ENCODE measurements at places on chromosomes 13 and 19.

GRCh38 chr13:33637978-33638743 lies 179.8 kb upstream of the RFC3 start:
- no peak for DNase-seq

DNA sequence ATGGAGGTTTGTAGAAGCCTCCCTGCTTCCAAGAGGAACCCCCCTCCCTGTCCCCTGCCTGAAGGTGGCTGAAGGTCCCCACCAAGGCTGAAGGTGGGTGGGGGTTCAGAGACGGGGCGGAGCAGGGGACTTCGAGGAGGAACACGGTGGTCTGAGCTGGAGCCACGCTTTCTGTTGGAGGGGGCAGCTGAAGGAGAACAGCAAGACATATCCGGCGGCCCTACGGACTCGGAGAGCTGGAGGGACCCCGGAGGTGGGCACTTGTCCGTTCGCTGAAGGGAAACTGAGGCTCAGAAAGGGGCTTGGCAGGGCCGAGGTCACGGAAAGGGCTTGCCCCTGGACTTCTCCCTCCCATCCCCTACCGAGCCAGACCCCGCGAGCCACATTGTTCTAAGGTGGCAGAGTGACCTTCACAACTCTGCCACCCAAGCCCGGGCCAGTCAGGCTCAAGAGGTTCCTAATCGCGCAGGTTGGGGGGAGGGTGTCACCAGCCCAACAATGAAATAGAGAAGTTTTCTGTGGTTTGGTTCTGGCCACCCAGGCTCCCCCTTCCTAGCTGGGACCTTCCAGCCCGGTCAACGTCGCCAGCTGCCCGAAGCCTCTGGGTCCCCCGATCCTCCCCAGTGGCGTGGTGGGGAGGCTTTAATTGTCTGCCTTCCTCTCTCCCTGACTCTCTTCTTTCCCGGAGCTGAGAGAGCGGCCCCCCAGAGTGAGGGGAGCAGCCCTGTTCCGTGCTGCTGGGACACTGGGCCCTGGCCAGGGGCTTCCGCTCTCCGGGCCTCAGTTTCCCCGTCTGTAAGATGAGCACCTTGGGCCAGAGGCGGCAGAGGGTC lies 15.5 kb upstream of the KCNN1 start:
- no peak for DNase-seq

DNA sequence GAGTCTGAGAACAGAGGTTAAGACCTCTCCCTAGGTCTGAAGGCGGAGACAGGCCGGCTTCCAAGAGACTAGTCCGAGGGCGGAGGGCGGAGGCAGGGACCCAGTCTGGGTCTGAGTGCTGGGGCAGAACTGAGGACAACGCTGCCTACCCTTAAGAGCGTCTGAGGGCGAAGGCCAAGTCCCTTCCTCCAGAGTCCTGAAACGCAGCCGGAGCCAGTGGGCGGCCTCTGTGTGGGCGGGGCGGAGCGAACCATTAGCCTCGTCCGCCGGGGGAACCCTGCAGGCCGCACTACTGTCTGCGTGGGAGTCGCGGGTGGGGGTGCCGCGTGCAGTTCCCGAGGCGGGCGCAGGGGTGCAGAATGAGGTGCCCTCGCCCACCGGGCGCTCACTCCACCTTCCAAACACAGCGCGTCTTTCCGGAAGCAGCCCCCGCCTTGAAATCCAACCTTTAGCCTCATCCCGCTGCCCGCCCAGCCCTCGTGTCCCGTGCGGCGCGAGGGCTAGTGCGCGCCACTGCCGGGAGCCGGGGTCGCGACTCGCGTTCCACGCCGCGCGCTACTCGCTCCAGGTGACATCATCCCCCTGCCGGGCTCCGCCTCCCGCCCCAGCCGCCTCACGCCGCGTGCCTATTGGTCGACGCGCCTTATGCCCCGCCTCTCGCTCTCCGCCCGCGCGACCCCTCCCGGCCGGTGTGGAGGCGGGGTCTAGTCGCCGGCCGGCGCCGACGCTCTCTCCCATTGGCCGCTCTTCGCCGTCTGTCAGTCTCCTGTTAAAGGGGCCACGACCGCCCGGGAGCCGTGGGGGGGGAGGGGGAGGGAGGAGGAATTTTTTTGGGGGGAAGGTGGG lies at the start of gene C19orf73:
Gene C19orf73 (minus strand): TSS at position 579 of the 846 bp plus-strand sequence. CDS start 121 bp downstream, at position 458.
- peak; percentile 88 for DNase-seq

DNA sequence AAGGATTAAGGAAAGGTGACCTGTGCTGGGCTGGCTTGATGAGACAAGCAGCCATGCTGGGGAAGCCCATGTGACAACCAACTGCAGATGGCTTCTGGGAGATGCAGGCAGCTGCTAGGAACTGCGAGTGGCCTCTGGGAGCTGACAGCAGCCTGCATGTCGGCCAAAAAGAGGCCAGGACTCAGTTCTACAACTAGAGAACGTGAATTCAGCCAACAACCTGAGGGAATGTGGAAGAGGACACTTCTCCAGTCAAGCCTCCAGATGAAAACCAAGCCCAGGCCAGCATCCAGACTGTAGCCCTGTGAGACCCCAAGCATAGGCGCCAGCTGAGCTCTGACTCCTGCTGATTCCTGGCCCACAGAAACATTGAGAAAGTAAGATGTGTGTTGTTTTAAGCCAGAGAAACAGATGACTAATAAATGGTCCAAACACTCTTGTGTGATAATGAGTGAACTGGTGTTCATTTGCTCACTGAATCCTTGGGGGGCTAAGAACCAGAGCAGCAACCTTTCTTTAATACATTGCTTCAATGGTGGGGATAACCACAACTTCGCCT lies 45.0 kb downstream of the SLC7A1 start:
- no peak for DNase-seq

- DNase-seq, result no peak
Observed at GRCh38 chr13:79392882-79393563, 13.0 kb downstream of the RBM26 start.

DNA sequence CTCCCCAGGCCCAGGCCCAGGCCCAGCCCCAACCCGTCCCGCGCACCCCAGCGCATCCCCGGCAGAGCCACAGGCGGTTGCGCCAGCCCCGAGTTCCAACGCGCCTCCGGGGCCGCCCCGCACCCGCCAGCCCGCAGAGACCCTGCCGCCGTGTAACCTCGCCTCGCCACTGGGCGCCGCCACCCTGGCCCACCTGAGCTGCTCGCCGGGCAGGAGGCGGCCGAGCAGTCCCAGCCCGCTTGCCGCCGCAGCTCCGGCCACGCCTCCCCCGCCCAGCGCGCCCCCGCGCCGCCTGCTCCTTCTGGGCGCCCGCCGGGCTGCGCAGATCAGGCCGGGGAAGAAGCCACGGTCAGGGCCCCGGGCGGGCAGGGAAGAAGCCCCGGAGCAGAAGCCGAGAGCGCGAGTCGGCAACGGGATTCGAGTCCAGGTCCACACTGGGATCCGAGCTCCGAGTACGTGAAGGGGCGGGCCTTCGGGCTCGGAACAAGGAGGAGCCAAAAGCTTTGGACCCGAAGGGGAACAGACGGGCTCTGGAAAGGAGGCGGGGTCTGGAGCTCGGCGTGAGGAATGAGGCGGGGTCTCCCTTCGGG lies at the start of gene MBOAT7:
Gene MBOAT7 (minus strand): TSS at position 436 of the 590 bp plus-strand sequence. CDS start 1,072 bp downstream, outside the sequence.
- DNase-seq, result no peak

DNA sequence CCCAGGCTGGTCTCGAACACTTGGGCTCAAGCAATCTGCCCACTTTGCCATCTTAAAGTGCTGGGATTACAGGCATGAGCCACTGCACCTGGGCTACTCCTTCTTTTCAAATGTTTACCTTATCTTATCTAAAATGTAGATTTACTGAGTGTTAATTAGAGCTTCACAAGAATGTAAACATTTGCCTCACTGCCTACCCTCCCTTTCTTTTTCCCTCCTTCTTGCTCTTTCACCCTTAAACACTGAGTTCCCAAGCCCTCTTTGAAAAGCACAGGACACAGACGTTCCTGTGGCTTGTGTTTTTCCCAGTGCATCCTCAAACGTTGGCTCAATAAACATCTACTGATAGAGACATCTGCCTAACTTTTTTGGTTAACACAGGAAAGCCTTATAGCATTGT lies 32.7 kb upstream of the CYSLTR2 start:
- no peak for DNase-seq

DNA sequence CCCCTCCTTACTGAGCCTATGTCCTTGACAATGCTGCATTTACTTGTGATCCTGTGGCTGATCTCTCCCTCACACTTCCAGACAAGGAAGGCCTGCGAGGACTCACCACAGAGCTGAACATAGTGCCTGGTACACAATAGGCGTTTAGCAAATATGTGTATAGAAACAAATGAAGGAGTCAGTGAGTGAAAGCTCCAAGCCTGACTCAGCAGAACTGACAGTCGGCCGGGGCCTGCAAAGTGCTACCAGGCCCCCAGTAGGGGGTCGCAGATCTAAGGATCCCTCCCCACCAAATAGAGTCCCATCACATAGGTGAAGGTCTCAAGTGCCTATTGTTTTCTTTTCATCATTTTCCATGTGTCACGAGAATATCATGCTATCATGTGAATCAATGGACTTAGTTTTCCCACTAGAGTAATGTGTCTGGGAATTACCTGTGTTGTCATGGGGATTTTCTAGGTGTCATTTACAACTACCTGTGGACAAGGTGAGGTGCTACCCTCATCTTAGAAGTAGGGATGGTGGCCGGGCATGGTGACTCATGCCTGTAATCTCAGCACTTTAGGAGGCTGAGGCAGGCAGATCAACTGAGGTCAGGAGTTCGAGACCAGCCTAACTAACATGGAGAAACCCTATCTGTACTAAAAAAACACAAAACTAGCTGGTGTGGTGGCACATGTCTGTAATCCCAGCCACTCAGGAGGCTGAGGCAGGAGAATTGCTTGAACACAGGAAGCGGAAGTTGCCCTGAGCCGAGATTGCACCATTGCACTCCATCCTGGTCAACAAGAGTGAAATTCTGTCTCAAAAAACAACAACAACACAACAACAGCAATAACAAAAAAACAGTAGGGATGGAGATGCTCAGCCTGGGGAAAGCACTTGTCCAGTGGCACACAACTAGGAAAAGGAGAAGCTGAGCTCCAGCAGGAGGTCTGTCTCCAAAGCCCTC lies 50.3 kb upstream of the CYP2A7 start:
- DNase-seq, result no peak

- DNase-seq, result peak; percentile 6
Observed at GRCh38 chr19:41373993-41374392, 2.3 kb upstream of the TMEM91 start.

DNA sequence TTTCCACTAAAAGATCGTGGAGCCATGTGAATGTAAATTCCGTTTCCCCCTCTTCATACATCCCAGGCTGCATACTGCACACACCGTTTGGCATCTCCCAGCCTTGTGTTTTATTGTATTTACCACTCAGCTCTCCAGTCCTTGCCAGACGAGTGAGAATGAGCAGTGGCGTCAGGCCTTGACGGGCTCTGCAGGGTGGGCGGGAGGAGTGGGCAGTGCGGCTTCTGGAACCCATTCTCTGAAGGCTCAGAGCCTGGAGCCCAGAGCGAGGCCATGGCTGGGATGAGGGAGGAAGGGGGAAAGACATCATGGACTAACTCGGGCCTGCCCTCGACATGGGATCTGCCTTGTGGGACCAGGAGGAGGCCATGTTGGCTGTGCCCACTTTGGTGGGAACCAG lies 25.1 kb downstream of the BICRA start:
- no peak for DNase-seq

DNA sequence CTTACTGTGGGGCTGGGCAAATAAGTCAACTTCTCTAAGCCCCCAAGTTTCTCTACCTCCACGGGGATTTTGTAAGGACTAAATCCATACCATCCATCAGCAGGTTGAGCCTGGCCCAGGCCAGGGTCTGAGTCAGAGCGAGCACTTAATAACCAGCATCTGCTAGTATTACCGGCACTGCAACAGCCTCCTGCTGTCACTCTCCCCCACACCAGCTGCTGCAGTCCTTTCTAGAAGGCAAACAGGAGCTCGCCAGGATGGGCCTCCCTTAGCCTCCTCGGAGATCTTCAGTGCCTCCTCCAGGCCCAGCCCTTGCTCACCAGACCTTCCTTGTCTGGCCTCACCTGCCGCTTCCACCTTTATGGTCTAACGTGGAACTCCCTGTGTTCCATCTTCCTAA lies 3.2 kb downstream of the NAPA start:
- DNase-seq, result no peak

DNA sequence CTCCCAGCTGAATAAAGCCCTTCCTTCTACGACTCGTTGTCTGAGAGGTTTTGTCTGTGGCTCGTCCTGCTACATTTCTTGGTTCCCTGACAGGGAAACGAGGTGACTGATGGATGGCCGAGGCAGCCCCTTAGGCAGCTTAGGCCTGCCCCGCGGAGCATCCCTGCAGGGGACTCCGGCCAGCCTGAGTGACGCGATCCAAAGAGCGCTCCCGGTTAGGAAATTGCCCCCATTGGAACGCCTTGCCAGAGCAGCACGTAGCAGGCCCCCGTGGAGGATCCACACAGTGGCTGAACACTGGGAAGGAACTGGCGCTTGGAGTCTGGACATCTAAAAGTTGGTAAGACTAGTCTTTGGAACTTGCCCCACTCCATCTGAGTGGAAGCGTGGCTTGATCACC lies 296.8 kb upstream of the SGCG start:
- DNase-seq, result no peak

DNA sequence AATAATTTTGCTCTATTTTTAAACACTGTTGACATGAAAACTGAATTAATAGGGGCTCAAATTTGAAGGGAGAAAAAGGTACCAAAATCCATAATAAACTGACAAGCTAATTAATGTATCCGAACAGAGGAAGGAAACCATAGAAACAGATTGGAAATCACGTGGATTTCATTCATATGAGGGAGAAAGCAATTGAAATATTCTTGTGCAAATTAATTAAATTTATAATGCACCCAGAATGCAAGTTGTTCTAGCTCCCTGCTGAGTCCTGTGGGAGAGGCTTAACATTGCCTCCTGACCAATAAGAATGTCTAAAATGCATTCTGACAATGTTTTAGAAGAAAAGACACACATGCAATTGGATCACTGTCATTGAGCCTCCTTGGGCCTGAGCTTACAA lies 17.7 kb upstream of the SERPINE3 start:
- DNase-seq, result no peak

DNA sequence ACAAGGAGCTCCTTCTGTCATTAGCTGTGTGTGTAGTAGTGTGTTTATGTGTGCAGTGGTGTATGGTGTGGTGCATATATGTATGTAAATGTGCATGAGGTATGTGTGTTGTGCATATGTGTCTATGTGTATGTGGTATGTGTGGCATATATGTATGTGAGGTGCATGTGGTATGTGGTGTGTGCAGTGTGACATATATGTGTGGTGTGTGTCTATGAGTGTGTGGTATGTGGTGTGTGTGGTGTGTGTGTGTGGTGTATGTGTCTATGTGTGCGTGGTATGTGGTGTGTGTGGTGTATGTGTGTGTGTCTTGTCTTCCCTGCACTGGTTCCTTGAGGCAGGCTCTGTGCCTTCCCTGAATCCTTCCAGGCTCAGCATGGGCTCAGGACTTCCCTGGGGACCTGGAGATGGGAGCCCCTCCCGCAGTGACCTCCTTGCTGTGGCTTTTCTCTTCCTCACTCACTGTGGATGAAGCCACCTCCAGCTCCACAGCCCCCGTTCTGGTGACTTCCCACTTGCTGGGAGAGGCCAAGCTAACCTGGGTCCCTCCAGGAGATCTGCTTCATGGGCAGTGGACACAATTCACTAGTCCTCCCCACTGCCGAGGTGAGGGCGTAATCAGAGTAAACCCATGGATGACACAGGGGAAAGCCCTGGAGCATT lies 64.2 kb downstream of the CCDC70 start:
- no peak for DNase-seq

Measured in T1000 (cell line).